ENCODE measurements at places on chromosomes 13 and 19.
A peak's percentile ranks its signal among the peaks of the same experiment; 100 is the strongest.

DNA sequence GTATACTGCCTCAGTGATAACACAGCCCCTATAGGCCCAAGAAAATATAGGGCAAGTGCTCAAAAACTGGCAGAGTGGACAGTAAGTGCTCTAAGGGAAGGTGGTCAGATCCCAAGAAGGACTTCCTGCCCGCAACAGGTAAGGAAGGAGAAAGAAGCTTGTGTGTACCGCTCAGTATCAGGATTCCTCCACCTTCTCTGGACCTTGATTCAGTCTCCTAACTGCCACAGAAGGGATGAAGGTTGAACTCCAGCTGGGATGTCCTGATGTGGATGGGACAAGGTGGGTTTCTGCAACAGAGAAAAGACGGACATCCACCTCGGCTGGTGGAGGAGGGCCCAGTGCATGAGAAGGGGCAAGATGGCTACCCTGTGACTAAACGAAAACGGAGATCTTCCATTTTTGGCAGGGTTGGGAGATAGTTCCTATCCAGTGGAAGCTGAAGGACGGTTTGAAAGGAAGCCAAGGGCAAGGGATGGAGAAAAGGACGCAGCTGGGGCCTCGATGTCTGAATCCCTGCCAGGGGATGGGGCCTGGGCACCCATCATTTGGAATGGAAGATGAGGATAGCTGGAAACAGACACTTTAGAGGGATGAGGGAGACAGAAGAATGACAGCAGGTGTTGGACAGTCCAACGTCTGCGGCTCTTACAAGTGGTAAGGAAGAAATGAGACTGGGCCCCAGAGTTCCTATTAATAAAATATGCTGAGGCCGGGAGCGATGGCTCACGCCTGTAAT lies 1.3 kb upstream of the ATF5 start:
- no peak for DNase-seq

DNA sequence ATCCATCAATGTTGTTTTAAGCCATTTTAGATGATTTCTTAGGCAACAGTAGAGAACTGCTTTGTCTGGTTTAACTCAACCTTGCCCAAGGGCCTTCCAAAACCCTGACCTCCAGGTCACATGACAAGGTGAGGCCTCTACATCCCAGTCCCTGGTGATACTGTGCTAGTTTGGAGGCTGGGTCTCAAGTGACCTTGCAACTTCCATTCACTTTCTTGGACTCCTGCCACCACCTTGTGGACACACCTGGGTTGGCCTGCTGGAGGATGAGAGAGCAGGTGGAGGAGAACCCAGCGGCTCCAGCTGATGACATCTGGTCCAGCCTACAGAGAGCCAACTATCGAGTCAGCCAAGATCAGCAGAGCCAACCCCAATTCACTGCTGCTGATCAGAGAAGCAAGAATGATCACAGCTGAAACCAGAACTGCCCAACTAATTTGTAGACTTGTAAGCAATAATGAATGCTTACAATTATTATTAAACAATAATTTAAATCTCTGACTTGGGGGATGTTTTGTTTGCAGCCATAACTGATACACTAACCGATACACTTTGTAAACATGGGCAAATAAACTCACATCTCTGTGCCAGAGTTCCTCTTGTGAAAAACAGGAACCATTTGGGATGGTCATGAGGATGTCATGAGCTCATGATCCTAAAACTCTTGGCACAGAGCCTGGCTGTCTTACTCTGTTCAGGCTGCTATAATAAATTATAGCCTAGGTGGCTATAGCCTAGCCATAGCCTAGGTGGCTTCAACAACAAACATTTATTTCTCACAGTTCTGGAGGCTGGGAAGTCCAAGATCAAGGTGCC lies 11.5 kb downstream of the FAM187B start:
- no peak for DNase-seq

GRCh38 chr13:79621902-79622301 lies 140.9 kb downstream of the NDFIP2 start:
- DNase-seq, result no peak

GRCh38 chr13:97724450-97724849 lies 229.0 kb upstream of the IPO5 start:
- no peak for DNase-seq

- no peak for DNase-seq
Measured at GRCh38 chr19:18832306-18833140, 764 bp downstream of the UPF1 start.

- peak; percentile 96 for DNase-seq
Measured at GRCh38 chr19:39970675-39971379, at the start of gene PSMC4. PSMC4 (plus strand) TSS chr19:39971165; CDS start chr19:39971203, 38 bp downstream.

DNA sequence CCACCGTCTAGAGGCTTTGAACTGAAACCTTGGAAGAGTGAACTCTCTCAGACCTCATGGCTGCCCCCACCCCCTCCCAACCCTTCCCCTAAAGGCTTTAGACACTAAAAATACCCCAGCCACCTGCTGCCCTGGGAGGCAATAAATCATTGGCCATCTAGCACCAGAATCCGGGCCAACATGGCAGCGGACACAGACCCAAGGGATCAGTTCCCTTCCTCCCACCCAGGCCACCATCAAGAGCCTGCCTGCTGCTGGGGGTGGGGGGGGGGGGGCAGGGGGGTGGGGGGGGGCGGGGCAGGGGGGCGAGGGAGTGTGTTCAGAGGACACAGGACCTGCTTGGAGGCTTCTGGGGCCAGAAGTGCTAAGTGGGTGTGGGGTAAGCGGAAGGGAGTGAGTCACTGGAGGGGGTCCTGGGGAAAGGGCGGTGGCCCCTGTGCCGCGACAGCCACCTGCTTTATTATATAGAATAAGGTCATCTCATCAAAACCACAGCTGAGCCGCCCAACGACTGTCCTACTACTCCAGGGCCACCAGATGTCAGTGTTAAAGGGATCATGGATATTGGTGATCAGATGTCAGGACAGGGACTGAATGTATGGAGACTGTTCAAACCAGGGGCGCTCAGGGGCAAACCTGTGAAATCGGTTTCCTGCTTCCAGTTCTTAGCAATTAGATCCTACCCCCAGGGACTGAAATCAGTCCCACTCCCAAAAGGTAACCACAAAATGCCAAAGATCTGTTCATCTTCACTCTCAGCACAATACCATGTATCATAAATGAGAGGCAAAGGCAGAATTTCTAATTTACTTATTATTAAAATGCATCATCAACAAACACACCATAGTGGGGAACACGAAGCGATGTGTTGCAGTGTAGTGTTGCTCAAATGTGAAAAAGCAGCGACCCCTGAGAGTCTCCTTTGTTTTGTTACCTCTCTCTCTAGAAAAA lies 24.3 kb downstream of the ARL11 start:
- DNase-seq, result no peak

- DNase-seq, result peak; percentile 98
Measured at GRCh38 chr19:35748106-35749020, at the start of gene LIN37. LIN37 (plus strand) TSS chr19:35748576; CDS start chr19:35748725, 149 bp downstream.

- DNase-seq, result no peak
Measured at GRCh38 chr13:41302743-41303142, 8.3 kb upstream of the NAA16 start.

- no peak for DNase-seq
Measured at GRCh38 chr13:74190999-74191398, 56.8 kb upstream of the KLF12 start.

GRCh38 chr19:39127812-39128515 lies 2.4 kb downstream of the PAK4 start:
- no peak for DNase-seq

DNA sequence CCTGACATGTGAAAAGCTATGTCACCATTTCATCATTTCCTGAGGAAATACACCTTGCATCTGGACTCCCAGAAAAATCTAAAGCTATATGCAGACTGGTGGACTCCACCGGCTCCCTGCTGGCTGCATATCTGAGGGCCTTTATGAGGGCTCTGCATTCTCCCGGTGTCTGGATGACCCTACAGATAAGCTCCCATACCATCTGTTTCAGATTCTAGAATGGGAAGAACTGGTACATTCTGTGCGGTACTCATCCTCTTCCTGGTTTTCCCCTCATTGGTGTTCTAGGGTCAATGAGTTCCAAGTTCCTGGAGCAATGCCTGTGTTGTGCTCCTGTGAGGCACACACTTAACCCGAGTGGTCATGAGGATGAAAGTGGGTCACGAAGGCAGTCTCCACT lies 60.4 kb downstream of the COL4A1 start:
- no peak for DNase-seq

- no peak for DNase-seq
Measured at GRCh38 chr19:13381827-13382632, 124.2 kb downstream of the CACNA1A start.

GRCh38 chr19:48578891-48579290 lies 26.9 kb downstream of the SULT2B1 start:
- no peak for DNase-seq

DNA sequence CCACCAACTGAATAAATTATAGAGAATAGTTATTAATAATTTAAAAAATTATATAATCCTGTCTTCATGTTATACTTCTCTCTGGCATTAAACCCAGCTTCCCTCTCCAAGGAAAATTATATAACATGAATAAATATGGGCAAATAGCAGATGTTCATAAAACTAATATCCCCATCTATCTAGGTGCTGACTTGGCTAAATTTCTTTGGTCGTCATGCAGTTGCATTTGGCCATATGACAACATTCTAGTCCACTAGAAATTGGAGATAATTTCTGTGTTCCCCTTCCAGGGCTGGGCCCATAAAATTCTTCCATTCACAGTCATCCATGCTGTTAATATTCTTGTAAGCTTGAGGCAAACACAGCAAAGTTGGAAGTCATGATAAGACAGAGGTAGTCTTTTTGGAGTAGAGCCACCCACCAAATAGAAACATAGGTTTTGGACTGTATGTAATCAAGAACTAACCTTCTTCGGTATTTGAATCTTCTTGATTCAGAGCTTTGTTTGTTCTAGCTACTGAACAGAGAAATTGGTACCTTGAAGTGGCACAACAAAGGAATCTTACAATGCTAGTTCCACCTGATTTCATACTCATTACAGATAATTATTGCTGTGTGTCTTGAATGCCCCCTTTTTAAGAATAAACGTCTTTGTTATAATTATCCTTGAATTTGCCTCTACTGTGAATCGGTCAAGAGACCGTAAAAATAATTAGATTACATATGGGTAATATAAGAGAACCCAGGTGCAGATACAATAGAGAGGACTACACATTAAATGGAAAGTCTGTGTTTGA lies 678.5 kb upstream of the PCDH20 start:
- no peak for DNase-seq

DNA sequence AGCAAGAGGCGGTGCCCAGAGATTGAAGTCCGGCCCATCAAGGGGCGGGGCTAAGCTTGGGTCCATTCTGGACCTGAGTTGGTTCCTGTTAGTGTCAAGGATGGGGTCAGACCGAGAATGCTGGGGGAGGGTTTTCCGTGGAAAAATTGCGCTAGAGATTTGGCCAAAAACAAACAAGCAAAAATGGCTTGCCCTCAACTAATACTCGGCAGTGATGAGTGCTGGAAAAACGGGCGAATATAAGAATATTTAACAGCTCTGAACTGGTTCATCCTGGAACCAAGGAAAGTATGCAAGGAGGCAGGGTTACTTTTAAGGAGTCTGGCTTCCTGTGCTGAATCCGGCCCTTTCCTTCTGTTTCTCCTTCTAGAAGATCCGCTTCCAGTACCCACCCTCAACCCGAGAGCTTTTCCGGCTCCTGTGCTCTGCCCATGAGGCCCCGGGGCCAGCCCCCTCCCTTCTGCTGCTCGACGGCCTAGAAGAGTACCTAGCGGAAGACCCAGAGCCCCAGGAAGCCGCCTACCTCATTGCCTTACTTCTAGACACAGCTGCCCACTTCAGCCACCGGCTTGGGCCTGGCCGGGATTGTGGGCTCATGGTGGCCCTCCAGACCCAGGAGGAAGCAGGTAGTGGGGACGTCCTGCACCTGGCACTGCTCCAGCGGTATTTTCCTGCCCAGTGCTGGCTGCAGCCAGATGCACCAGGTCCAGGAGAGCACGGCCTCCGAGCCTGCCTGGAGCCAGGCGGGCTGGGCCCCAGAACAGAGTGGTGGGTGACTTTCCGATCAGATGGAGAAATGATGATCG lies 880 bp downstream of the SWSAP1 start:
- DNase-seq, result no peak

Measured in AG04449 (cell line).